HCEC 1CT (cell line): ENCODE measurements at places on chromosomes 4 and X.

DNA sequence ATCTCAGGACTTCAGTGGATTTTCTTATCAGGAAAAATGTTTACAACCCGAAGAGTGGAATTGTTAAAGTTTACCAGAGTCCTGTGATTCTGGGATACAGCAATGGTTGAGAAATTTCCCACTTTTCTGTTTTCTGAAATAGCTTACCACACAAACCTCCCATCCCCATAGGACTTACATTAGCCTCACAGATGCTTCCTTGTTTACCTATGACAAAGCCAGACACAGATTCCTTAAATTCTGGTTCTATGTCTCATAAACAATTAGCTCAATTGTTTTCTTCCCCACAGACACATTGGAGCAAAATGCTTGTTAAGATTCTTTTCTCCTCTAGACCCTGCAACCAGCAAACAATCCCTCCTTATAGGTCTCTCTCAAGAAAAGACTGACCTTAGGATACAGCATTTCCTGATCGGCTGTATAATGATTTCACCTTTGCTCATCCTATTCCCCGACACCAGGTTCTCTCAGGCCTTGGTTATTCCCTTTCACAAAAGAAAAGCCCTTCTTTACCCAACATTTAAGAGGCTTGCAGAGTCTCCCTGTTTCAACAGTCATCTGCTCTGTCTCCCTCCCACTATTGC is 886.2 kb downstream of the ARAP2 start:
- DNase-seq, result no peak

GRCh38 chrX:105052926-105053325 is 167.6 kb downstream of the TEX13A start:
- no peak for DNase-seq

- DNase-seq, result peak; percentile 55
Measured at GRCh38 chr4:55397520-55398321, 2.0 kb downstream of the TMEM165 start.

GRCh38 chr4:158652920-158653319 is 18.8 kb downstream of the C4orf46 start:
- no peak for DNase-seq

DNA sequence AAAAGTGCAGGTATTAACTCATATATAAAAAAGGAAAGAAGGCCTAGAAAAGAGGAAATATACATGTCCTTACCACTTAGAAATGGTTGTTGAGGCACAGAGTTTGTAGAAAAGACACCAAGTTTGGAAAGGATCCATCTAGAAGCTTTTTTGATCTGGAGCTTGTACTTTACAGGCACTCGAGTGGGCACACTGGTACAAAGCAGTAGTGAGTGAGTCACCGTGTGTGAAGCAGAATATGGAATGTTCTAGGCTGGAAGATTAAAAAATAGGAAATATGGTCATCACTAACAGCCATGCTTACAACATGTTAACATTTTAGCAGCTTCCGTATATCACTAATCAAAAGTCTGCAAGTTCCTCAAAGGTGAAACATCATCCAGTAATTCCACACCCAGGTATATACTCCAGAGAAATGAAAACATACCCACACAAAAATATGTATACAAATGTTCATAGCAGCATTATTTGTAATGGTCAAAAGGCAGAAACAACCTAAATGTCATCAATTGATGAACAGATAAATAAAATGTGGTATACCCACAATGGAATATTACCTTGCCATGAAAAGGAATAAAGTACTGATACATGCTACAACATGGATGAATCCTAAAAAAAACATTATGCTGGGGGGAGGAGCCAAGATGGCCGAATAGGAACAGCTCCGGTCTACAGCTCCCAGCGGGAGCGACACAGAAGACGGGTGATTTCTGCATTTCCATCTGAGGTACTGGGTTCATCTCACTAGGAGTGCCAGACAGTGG is 69.5 kb downstream of the FRYL start:
- DNase-seq, result peak; percentile 31

- no peak for DNase-seq
Measured at GRCh38 chr4:12137575-12137974, 708.9 kb upstream of the HS3ST1 start.

GRCh38 chr4:163395055-163395454 is 51.4 kb downstream of the NPY5R start:
- DNase-seq, result no peak

DNA sequence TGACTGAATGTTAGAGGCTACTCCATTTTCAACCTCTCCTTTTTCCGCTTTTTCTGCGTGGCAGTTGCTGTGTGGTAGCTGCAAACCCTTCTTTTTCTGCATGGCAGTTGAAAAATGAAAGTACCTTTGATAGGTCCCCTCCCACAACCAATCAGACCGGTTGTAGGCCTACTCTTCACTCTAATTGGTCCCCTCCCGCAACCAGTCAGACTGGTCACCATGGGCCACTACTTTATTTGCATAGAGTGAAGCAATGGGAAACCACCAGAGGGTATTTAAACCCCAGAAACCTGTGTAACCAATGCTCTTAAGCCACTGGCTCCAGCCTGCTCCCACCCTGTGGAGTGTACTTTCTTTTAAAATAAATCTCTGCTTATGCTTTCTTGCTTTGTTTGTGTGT is 877.8 kb downstream of the FAM133A start:
- no peak for DNase-seq

DNA sequence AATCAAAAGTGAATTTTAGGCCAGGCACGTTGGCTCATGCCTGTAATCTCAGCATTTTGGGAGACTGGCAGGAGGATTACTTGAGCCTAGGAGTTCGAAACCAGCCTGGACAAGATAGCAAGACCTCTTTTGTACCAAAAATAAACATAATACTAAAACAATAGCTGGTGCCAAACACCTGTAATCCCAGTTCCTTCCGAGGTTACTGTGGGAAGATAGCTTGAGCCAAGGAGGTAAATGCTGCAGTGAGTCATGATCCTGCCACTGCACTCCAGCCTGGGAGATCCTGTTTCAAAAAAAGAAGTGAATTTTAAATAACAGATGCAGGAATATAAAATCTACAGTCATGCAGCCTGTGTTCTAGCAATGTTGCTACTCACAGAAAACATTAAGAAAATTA is 488.3 kb downstream of the PPARGC1A start:
- no peak for DNase-seq
